Neuronal stem cell (in vitro differentiated cells): ENCODE measurements at places on chromosomes 7 and 10.

DNA sequence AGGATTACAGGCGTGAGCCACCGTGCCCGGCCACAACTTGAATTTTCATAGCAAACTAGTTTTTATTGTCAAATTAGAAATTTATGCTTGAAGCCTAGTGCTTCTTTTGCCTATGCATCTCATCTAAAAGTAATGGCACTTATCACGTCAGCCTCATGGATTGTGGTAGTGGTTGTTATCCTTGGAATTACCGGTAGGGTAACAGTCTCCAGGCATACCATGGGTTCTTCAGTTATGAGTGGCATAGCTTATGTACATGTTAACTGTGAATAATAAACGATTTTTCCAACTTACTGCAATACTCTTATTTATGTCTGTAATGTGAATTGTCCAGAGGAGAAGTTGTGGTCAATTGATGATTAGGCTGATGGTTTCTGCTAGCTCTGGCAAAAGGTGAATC is 63.1 kb downstream of the BMPR1A start:
- no peak for DNase-seq

DNA sequence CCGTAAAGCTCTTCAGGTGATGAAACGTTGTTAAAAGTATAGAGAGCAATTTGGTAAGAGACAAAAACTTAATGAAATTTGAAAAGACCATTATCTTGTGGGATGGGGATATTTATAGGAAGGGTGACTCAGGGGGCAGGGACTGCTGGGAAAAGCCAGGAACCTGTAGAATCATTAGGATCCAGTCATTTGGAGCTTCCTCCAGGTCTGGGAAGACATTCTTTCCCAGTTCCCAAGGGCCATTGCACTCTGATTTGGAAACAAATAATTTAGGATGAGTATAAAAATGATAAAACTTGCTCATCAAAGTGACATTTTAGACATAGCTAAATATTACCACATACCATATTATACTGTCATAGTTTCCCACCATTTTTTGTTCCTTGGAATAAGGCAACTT is 143.9 kb downstream of the PFKFB3 start:
- DNase-seq, result no peak

- no peak for DNase-seq
Measured at GRCh38 chr7:151847681-151848081, 29.2 kb downstream of the PRKAG2 start.

DNA sequence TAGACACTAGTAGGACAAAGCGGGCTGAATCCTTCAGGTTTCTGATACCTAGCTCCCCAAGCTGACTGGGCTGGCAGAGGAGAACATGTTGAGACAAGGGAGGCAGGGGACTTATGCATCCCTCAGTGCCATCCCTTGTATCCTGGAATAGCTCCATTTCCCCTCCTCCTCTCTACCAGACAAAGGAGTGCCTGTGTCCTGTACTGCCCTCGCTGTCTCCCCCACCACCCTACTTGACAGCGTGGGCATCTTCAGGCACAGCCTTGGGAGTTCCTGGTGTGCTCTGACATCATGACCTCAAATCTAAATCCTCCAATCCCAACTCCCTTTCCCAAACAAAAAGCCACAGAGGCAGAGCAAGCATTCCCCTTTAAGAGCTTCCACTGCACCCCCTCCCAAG is 9.0 kb downstream of the SFXN3 start:
- DNase-seq, result no peak

DNA sequence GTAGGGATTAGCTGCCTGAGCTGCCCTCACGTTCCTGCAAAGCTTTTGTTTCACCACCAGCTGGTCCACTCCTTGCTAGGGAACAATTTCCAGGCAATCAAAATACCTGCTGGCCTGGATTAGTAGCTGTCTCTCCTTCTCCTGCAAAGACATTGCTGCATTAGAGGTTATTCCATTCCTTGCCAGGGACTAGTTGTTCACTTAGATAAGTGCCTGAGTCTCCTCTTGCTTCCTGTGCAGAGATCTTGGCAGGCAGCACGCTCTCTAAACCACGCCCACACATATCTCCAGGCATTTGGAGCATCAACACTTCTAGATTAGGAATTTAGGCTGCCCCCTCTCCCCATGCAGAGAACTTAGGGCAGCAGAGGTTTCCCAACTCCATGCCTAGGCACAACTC is 150.4 kb upstream of the SMIM30 start:
- no peak for DNase-seq
